Stimulated activated CD8-positive, alpha-beta memory T cell treated with anti-CD3 and anti-CD28 coated beads, Interleukin-12 subunit alpha, Interleukin-12 subunit beta, amount 100 ng/mL, for 4 hours (primary cell): ENCODE measurements at places on chromosomes 16 and 17.

GRCh38 chr16:75502916-75503605 is 7.8 kb upstream of the CHST6 start:
- DNase-seq = no peak

DNA sequence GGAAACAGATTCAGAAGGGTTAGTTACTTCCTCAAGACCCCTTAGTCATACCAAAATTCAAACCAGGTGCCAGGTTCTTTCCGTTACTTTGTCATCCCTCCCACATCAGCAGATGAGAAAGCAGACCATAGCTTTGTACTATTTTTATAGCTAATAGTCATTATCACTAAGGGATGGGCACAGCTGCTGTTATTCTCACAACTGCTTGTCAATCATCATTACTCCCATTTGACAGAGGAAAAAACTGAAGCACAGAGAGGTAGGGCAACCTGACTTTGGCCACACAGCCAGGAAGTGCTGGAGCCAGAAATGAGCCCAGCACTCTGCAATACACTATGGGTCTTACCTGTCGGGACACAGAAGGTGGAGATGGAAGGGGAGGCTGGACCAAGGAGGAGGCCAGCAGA is 30.0 kb downstream of the TEKT5 start:
- DNase-seq = no peak

DNA sequence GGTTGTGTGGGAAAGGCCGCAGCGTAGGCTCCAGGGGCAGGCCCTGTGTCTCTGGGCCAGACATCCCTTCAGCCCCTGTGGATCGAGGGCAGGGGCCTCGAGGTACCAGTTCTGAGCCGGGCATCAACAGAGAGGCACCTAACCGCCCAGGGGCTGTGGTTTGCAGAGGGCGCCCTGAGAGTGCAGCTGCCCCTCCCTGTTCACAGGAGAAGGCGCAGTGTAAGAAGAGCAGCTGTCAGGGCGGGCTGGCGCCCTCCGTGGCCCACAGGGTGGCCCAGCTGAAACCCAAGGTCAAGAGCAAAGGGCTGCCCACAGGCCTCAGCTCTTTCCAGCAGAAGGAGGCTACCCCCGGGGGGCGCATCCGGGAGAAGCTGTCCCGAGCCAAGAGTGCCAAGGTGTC is 56.5 kb downstream of the ACTG1 start:
- no peak for DNase-seq

- DNase-seq = no peak
These were observed 11.1 kb downstream of the HIC1 start for GRCh38 chr17:2065949-2066400.

DNA sequence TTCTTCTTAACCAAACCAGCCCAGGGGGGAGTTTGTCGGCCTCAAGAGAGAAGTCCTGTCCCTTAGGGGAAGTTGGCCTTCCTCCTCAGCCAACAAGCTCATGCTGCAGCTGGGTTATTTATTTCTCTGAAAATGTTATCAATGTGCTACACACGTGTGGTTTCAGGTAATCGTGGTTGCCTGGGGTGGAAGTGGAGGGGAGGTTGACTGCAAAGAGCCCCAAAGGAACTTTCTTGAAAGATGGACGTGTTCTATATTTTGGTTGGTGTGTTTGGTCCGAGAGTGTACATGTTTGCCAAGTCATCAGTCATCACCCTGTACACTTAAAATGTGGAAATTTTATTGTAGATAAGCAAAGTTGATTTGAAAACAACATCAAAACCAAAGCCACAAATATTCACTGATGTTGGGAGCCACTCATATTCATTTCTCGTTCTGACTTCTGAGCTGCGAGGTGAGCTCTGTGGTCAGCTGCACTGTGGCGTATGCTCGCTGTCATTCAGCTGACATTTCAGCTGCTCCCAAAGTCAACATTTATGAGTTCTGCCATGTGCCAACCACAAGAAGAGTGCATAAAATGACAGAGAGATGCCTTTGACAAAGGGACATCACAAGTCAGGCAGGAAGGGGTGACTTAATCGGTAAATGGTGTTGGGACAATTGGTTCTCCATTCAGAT is 26.5 kb upstream of the ADGRG1 start:
- DNase-seq = no peak

DNA sequence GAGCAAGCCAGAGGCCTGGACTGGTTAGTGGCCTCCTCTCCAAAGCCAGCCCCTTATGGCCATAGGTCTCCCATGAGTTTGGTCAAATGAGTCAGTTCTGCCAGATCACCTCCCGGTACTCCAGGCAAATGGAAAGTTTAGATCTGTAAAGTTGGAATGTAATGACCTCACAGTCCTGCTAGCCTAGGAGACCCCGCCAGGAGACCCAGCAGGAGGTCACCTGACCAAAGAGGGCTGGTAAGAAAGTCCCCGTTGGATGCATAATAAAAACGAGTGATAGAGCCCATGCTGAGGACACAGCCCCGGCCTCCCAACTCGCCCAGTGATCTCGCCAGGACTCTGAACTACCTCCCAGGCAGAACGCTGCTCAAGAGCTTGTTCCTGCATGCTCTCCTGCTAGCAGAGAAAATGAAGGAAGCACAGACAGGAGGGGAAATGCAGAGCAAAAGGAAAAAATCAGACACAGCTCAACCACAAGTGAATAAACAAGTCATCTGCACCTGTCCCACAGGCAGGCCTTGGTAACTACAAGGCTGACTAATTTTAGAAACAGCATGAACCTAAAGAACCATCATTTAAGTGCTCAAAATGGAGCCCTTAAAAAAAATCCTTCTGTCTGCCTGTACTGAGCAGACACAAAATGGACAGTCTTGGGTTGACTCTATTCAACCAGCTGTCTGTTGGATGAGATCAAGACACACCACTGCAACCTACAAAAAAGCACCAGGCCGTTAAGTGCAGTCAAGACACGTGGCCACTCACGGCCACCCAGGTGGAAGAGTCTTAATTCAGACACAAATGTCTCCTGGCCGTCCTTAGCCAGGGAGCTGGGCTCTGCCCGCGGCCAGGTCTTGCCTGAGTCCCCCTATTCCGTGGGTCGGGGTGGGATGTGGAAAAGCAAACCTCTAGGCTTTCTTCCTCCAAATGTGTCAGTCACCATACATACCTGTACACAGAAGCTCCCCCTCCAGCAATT is 9.2 kb downstream of the CDIP1 start:
- DNase-seq = no peak

DNA sequence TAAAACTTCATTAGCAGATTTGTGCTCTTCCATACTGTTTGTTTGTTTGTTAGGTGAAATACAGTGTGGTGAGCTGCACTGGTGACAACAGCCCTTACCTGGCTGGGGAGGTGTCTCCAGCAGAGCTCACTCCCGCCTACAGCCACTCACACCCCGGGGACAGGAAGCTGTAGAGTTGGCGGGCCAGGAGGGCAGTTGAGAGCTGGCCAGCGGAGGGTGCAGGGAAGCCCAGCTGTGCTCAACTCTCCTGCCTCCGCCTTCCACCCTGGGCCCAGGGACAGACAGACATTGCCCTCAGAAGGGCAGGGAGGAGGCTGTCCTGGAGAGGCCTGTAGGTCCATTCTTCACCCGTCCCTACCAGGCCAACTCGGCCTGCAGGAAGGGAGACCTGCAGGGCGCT is 48.6 kb upstream of the PVALEF start:
- DNase-seq = no peak

- DNase-seq = no peak
These were observed 14.6 kb downstream of the FMNL1 start for GRCh38 chr17:45236282-45236606.

DNA sequence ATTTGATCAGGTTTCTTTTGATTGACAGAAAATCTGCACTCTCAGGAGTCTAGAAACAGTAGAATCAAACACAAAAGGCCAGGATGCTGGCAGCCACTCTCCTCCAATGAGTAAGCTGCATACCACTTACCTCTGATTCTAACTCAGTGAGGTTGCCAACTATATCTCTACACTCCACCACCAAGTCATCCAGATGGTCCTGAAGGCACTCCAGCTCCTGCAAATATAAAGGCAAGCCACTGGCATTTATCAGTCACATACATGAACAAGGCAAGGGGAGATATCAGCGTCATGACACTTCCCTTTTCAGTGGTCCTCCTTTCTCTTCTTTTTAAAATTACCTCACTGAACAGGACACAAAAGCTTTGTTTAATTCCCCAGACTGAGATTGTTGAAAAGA is 53.1 kb upstream of the CLEC18B start:
- DNase-seq = no peak

DNA sequence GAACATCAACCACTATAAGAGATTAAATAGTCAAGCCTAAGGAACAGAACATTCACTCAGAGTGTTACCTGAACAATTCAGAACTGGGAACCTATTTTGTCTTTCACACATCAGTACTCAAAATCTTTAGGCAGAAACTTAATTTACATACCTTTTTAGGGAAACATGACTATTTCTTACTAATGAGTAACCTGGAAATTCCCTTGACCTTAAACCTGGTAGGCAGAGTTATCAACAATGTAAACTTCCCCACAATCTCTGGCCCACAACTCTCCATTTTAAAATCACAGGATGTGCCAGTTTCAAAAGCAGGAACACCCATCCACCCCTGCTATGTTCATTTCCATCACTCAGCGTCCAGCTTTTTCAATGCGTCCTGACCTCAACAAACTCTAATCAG is 132.9 kb upstream of the ANKFN1 start:
- DNase-seq = no peak

DNA sequence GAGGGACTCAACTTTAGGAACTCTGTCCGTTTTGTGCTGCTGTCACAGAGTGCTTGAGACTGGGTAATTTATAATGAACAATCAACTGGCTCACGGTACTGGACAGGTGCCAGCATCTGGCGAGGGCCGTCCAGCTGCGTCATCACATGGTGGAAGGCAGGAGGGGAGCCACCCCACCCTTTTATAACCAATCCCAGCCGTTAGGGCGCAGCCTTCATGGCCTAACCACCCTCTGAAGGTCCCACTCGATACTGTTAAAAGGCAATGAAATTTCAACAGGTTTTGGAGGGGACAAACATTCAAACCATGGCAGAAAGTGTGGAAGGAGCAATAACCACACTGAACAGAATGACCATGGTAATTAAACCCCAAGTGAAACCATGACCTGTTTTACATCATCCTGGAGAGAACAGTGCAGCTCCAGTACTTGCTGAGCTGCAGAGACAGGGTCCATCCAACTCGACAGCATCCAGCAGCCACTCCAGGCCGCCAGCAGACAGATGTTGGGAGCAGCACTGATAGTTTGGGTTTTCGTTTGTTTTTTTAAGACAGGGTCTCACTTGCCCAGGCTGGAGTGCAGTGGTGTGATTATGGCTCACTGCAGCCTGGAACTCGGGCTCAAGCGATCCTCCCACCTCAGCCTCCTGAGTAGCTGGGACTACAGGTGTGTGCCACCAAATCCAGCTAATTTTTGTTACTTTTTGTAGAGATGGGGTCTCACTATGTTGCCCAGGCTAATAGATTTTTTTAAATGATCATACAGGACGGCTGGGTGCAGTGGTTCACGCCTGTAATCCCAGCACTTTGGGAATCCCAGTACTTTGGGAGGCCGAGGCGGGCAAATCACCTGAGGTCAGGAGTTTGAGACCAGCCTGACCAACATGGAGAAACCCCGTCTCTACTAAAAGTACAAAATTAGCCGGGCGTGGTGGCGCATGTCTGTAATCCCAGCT is 11.0 kb downstream of the CHMP6 start:
- no peak for DNase-seq

GRCh38 chr16:85698935-85699558 is 10.3 kb upstream of the GINS2 start:
- DNase-seq = no peak

DNA sequence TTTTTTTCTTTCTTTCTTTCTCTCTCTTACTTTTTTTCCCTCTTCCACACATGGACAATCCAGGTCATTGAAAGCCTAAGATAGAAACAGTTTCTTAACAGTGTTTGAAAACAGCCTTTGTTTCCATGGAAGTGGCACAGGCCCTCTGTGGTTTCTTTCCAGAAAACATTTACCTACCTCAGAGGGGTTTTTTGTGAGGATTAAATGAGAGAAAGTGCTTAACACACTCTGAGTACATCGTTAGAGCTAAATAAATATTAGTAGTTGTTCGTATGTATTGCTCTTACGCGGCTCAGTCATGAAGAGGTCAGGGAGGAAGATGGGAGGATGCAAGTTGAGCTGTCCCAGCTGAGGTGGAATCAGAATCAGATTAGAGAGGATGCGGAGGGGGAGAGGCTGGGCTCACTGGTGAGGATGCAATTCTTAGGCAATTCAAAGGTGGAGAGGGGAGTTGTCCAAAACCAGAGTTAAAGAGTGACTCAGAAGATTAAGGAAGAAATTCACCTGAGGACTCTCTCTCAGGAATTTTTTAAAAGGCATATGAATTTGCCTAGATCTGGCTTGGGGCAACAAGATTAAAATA is 345.4 kb downstream of the PMP22 start:
- DNase-seq = no peak

GRCh38 chr16:57699899-57700298 is 5.3 kb downstream of the DRC7 start:
- no peak for DNase-seq

DNA sequence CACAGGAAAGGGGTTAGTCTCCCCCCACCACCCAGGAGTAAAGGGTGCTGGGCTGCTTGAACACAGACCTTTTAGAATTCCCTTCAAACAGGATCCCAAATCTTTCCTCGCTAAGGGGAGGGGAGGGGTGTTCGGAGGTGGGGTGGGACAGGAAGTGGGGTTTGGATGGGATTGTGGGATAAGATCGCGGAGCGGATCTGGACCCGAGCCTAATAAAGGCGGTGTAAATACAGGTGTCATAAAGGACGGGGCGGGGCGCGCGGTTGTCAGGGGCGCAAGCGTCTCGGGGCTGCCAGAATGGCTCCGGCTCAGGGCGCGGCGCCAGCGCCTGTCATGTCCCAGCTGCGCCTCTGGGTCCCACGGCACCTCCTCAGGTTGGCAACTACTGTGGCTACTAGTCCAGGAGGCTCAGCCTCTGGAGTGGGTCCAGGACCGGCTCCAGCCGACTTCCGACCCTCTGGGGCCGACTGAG is 59.8 kb upstream of the FBXO47 start:
- DNase-seq = no peak

- DNase-seq = no peak
These were observed 14.8 kb downstream of the MPRIP start for GRCh38 chr17:17057057-17057551.

GRCh38 chr16:23840310-23840709 is 4.5 kb downstream of the PRKCB start:
- no peak for DNase-seq

GRCh38 chr17:83030432-83030831 is 49.0 kb upstream of the METRNL start:
- DNase-seq = no peak

DNA sequence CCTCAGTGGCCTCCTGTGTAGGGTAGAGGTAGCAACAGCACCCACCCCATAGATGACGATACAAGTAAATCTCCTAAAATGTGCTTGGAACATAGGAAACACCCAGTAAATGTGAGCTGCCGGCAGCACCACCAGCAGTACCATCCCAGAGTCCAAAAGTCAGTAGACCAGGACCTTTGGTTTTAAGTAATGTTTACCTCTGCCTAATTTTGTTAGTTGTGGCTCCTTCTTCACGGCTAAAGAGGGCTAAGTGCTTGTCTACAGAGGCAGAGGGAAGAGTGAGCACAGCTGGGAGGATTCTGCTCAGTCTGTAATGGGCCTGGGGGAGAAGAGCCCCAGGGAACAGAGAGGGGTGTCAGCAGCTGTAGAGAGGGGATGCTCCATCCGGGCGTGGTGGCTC is 91.3 kb upstream of the FBXO47 start:
- no peak for DNase-seq
